ENCODE measurements at places on chromosomes 3 and 15.

GRCh38 chr3:143685491-143685890 is 162.8 kb downstream of the SLC9A9 start:
- DNase-seq = no peak
- H3K4me1 ChIP-seq = peaks cover 4% of the 10 kb centered on the region
- H3K36me3 ChIP-seq = no peaks in the 10 kb centered on the region
- peaks cover 21% of the 10 kb centered on the region for H3K27me3 ChIP-seq

DNA sequence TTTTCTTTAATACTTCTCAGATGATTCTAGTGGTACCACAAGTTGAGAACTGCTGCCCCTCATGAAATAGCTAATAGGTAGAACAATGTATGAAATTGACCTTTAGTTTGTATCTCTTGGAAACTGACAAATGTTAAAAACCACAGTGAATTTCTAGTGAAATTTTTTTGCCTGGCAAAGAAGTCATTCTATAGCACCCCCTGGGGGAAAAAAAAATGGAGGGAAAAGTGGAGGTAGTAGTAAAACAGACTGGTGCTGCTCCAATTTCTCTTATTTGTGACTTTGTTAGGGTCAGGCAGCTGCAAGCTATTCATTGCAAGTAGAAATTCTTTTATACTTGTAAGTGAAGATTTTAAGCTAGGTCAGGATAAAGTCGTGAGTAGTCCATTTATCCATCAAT is 605.0 kb downstream of the NLGN1 start:
- H3K27me3 ChIP-seq = no peaks in the 10 kb centered on the region
- no peak overlapping the region for H3K4me3 ChIP-seq
- no peaks in the 10 kb centered on the region for H3K36me3 ChIP-seq
- H3K4me1 ChIP-seq = no peaks in the 10 kb centered on the region
- H3K27ac ChIP-seq = no peak overlapping the region

DNA sequence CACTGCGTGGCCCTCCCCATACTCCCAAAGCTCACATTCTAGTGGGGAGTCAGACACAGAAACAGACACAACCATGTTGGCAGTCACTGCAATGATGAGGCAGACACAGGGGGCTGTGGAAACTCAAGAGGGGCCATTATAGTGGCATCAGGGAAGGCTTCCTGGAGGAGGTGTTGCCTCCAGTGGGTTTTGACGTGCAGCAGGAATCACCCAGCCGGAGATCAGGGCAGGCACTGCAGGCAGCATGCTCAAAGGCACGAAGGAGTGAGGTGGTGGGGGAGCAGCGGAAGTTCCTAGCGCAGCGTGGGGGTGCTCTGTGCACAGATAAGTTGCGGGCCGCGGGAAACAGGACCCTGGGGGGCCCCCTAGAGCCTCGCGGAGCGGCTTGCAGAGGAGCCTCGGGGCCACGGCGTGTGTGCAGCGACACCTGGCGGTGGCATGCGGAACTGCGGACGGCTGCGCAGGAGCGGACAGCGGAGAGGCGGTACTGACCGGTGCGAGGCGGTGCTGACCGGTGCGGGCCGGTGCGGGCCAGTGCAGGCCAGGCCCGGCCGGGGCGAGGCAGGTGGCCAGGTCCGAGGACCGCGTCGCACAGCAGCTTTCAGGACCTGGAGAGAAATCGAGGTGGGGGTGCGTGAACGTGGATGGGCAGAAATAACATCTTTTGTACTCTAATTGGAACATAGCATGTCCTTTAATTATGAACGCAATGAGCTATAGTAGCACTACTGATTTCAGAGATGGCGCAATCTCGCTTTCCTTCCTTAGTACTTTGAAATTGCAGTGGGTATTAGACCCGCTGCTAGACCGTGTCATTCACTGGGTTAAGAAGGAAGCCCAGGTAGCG is 101.5 kb downstream of the FBLN2 start:
- DNase-seq = peak; percentile 95
- H3K36me3 ChIP-seq = no peaks in the 10 kb centered on the region
- peaks cover 18% of the 10 kb centered on the region for H3K4me1 ChIP-seq

DNA sequence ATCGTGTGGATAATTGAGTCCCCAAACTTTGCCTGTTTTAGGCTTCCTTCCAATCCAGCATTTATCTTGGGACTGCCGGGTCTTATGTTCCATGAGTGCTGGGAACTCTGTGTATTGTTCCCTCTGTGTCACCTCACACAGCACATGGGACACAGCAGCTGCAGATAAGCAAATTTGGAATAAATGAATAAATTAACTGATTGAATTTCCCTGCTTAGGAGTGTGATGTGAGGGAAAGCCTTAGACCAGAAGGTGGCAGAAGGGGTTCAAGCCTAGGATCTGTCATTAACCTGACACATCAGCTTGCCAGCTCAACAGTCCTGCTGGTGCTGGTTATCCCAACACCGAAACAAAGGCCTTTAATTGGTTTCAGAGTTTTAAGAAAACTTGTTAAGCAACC is 114.3 kb downstream of the OXSM start:
- H3K27ac ChIP-seq = no peak overlapping the region
- no peaks in the 10 kb centered on the region for H3K36me3 ChIP-seq
- DNase-seq = no peak
- no peak overlapping the region for H3K4me3 ChIP-seq

DNA sequence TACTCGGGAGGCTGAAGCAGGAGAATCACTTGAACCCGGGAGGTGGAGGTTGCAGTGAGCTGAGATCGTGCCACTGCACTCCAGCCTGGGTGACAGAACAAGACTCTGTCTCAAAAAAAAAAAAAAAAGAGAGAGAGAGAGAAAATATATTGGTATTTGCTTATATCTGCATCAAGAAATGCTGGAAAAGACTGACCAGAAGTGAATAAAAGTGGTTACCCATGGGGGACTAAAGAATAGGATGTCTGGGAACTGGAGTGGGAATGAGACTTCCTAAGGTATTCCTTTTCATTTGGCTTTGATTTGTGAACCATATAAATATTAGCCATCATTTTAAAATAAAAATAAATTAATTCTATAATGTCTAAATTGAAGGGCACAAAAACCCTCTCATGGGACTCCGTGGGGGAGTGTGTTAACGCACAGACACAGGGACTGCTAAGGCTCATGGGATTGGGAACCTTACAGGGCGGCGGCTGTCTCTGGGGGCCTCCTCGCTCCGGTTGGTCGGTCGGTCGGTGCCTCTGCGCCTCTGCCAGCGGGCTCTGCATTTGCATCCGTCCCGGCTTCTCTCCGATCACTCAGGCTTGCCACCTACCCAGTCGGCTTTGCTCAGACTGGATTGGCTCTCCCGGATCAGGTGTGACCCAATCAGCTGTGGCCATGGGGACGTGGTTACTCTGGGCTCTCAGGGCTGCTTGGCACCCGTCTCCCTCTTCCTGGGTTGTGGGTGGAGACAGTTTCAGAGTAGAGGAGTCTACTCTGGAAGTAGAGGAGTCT is 12.7 kb upstream of the TSPAN3 start:
- H3K36me3 ChIP-seq = no peaks in the 10 kb centered on the region
- H3K27me3 ChIP-seq = no peaks in the 10 kb centered on the region
- H3K27ac ChIP-seq = no peak overlapping the region
- H3K4me1 ChIP-seq = peaks cover 31% of the 10 kb centered on the region
- no peak for DNase-seq
- peak overlapping the region; percentile 22 for H3K4me3 ChIP-seq

DNA sequence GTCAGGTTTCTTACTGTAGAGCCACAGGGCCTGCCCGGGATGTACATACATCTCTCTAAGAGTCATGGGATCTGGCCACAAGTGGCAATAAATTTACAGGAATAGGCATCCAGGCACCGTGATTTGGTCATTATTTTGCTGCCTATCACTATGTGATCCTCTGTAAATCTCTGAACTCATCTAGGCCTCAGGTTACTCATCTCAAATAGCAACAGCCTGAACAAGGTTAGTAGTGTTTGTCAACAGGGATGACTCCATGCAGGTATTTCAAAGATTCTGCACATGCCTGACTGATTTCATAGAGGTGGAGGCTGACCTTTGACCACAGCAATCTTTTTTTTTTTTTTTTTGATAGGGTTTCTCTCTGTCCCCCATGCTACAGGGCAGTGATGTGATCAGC is 88.8 kb upstream of the TBL1XR1 start:
- H3K4me1 ChIP-seq = peaks cover 18% of the 10 kb centered on the region
- H3K4me3 ChIP-seq = no peak overlapping the region
- no peaks in the 10 kb centered on the region for H3K36me3 ChIP-seq
- no peak overlapping the region for H3K27ac ChIP-seq
- no peak for DNase-seq

DNA sequence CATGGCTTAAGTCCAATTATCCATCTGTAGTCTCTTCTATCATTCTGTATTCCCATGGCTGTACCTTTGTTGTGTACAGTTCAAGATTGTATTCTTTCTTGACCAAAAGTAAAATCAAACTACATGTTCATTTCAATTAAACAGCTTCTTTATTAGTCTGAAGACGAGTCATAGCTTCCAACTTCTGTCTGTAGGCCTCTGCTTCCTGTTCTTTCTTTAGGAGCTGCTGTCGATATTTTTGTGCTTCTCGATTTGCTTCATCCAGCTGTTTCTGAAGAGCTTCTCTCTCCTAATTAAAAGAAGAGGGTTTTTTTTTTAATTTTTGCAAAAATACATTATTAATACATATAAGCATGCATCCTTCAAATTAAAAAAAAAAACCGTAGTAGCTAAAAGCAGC is 13.0 kb upstream of the HDC start:
- DNase-seq = no peak
- H3K36me3 ChIP-seq = no peaks in the 10 kb centered on the region
- no peak overlapping the region for H3K27ac ChIP-seq

- H3K4me3 ChIP-seq = peak overlapping the region; percentile 55
- H3K27ac ChIP-seq = peak overlapping the region; percentile 84
- H3K27me3 ChIP-seq = peaks cover 13% of the 10 kb centered on the region
- peaks cover 37% of the 10 kb centered on the region for H3K4me1 ChIP-seq
These were observed 3.8 kb upstream of the USP3 start for GRCh38 chr15:63500265-63501250.

DNA sequence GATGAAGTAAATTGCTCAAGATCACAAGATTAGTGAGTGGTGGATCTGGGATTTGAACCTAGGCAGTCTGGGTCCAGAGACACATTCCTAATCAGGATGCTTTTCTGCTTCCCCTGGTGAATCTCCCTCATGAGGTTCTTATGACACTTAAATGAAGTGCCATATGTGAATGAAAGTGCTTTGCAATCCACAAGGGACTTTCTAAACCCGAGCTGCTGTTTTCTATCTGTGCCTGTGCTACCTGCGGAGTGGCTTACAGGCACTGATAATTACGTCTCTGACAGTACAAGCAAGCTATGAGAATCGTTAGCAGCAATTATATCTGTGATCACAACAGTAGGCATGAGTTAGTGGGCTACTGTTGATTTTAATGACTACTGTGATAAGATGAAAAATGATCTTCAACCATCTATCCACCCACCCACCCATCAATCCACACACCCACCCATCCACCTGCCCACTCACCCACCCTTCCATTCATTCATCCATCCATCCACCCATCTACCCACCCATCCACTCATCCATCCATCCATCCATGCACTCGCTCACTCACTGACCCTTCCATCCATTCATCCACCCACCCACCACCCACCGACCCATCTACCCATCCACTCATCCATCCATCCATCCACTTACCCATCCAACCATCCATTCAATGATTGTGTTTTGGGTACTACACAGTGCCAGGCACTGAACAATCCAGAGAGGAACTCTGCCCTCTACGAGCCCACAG is 51.8 kb downstream of the ATP2B2 start:
- H3K27ac ChIP-seq = no peak overlapping the region
- no peak overlapping the region for H3K4me3 ChIP-seq
- DNase-seq = no peak

GRCh38 chr3:49406571-49407565 is 4.9 kb downstream of the RHOA start:
- peaks cover 58% of the 10 kb centered on the region for H3K4me1 ChIP-seq
- peaks cover 6% of the 10 kb centered on the region for H3K36me3 ChIP-seq
- H3K27ac ChIP-seq = peak overlapping the region; percentile 79
- no peak for DNase-seq
- H3K27me3 ChIP-seq = no peaks in the 10 kb centered on the region

DNA sequence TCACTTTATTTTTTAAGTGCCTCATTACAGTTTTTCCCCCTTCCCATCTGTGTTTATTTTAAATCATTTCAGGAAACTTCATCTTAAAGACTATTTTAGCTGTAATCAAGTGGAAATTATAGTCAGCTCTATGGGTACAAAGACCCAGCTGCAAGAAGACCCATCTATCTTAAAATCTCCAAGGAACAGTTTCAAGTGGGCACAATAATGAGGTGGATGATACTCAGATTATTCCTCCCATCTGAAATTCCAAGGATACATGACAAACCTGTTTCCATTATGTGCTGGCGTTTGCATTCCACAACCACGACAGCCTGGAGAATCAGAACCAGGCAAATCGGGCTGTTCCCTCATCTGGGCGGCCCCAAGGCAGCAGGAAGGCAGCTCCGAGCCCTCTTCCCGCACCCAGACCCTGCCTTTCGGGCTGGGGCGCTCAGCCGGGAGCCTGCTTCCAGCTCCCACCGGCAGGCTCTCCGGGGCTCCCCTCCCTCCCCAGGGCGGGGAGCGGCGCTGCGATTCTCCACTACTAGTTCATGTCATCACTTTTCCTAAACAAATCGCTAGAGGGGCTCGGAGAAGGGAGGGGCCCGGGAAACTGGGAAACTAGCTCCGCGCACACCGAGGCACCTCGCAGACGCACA is at the start of gene MGLL:
Gene MGLL (minus strand): TSS at position 475 of the 641 bp plus-strand sequence. CDS start 197 bp downstream, at position 278.
- H3K36me3 ChIP-seq = peaks cover 9% of the 10 kb centered on the region
- H3K4me3 ChIP-seq = peak within 1 kb of the TSS; percentile 96
- peak within 1 kb of the TSS; percentile 79 for H3K27ac ChIP-seq
- H3K4me1 ChIP-seq = peaks cover 55% of the 10 kb centered on the region

GRCh38 chr3:66115858-66116654 is 77.3 kb upstream of the MAGI1 start:
- DNase-seq = no peak
- peak overlapping the region; percentile 54 for H3K27ac ChIP-seq
- no peaks in the 10 kb centered on the region for H3K27me3 ChIP-seq
- H3K4me1 ChIP-seq = peaks cover 15% of the 10 kb centered on the region
- no peak overlapping the region for H3K4me3 ChIP-seq

DNA sequence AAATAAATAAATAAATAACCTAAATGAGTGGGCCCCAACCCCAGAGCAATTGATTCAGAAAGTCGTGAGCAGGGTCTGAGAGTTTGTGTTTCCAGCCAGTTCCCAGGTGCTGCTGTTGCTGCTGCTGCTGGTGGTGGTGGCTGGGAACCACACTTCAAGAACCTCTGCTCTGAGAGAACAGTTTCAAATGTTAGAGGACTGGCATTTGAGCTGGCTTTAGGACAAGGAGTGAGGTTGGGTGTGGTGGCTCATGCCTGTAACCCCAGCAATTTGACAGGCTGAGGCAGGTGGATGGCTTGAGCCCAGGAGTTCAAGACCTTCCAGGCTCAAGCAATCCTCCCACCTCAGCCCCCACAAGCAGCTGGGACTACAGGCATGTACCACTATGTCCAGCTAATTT is 123.1 kb upstream of the UBE2E1 start:
- H3K36me3 ChIP-seq = no peaks in the 10 kb centered on the region
- H3K27ac ChIP-seq = no peak overlapping the region
- no peak overlapping the region for H3K4me3 ChIP-seq

GRCh38 chr3:99674086-99674789 is 35.8 kb downstream of the COL8A1 start:
- H3K27me3 ChIP-seq = no peaks in the 10 kb centered on the region
- peaks cover 81% of the 10 kb centered on the region for H3K36me3 ChIP-seq
- H3K27ac ChIP-seq = peak overlapping the region; percentile 80
- DNase-seq = no peak

GRCh38 chr3:133954717-133955360 is 59.2 kb upstream of the RAB6B start:
- peaks cover 27% of the 10 kb centered on the region for H3K4me1 ChIP-seq
- DNase-seq = no peak
- peaks cover 1% of the 10 kb centered on the region for H3K36me3 ChIP-seq
- H3K4me3 ChIP-seq = no peak overlapping the region
